Breast epithelium (tissue), 4 donors: ENCODE measurements at places on chromosomes 11 and 22. TPM values are rescaled to one million over a fixed set of nuclear protein-coding genes. Genes with fewer than 3 reads are reported as not detected.

CRYBB3 gene
- 0.66 TPM for total RNA-seq

GRCh38 chr11:97965849-97966646 lies 1054.7 kb upstream of the CNTN5 start:
- no peaks in the 10 kb centered on the region for H3K36me3 ChIP-seq
- no peak overlapping the region for H3K4me3 ChIP-seq
- H3K27me3 ChIP-seq = no peaks in the 10 kb centered on the region
- DNase-seq = no peak
- H3K4me1 ChIP-seq = no peaks in the 10 kb centered on the region

CDC42EP2 gene
- 13.4 TPM for total RNA-seq

DNA sequence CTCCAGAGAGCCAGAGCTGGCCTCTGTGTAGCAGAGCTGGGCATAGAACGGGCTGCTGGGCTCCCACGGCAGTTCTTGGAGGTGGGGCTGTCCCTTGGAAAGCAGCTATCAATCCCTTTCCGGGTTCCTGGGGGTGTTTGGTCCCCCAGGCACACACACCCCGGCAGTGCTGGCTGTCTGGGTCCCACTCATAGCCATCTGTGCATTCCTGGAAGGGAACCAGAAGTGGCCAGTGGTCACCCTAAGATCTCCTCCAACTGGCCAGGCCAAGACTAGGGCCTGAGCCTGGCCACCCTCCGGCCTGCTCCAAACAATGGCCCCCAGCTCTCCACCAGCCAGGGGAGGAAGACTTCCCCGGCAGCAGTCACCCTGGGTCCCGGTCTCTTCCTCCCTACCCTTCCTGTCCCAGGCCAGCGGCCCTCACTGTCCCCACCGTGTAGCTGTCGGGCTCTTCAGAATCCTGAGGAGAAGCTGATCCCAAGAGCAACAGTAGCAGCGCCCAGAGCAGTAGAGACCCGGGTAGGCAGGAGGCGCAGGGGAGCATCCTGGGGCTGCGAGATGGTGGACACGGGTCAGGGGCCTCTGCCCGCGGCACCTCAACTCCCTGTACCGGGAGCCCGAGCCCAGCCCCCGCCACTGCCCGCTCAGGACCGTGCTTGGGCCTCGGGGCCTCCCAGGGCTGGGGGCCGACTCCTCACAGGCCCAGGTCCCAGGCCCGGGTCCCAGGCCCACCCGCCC lies 620 bp downstream of the EFEMP2 start:
- H3K36me3 ChIP-seq = no peaks in the 10 kb centered on the region
- H3K4me3 ChIP-seq = peak overlapping the region; percentile 88
- H3K4me1 ChIP-seq = no peaks in the 10 kb centered on the region
- no peaks in the 10 kb centered on the region for H3K27me3 ChIP-seq
- no peak for DNase-seq
- H3K27ac ChIP-seq = peak overlapping the region; percentile 88

MS4A6E gene
- total RNA-seq = 2.1 TPM

GRCh38 chr22:39905687-39906086 lies 4.8 kb downstream of the GRAP2 start:
- no peak for DNase-seq
- H3K27me3 ChIP-seq = no peaks in the 10 kb centered on the region
- no peaks in the 10 kb centered on the region for H3K4me1 ChIP-seq
- no peaks in the 10 kb centered on the region for H3K36me3 ChIP-seq
- no peak overlapping the region for H3K27ac ChIP-seq

DNA sequence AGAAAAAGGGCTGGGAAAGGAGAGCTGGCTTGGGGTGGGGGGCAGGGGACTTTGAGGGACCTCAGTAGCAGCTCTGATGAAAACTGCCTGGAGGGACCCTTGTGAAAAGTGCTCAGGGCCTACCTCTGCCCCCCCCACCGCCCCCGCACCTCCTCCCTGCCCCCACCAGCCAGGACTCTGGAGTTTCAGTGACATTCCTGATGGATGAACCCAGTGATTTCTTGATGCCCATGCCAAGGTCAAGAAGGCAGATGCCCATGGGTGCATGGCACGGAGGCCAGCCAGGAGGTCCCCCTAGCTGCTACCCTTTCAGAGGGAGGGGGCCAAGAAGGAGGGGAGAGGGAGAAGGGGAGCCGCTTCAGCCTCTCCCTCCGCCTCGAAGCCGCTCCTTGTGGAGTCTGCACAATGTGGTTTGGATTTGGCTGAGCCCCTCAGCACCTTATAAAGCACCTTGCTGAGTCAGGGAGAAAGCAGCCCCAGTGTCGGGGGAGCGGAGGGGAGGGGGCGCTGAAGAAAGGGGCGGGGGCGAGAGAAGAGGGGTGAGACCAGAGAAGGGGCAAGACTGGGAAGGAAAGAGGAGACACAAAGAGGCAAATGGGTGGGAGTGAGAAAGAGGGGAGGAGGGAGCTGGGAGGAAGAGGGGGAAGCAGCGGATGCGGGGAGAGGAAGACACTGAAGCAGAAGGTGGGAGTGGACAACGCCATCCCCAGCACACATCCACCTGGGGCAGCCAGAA lies 2.1 kb upstream of the CLCF1 start:
- H3K36me3 ChIP-seq = no peaks in the 10 kb centered on the region
- peak overlapping the region; percentile 91 for H3K27ac ChIP-seq
- H3K4me1 ChIP-seq = peaks cover 6% of the 10 kb centered on the region

DNA sequence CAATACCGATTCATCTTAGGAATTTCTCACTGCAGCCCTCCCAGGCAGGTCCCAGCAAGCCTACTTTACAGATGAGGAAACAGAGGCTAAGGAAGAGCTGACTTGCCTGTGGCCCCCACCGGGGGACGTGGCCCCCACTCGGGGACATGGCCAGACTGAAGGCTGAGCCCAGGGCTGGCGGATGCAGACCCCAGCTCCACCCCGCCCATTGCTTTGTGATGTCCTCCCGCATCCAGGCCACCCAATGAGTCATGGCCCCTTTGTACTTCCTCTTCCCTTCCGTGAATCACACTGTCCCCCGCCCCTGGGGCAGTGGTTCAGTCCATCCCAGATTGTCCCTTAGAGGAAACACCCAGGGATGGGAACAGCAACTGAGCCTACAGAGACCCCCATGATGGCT lies 116.0 kb upstream of the ANO1 start:
- H3K4me3 ChIP-seq = no peak overlapping the region
- H3K27ac ChIP-seq = no peak overlapping the region
- no peaks in the 10 kb centered on the region for H3K4me1 ChIP-seq
- no peaks in the 10 kb centered on the region for H3K27me3 ChIP-seq
- DNase-seq = no peak
- H3K36me3 ChIP-seq = no peaks in the 10 kb centered on the region

BRMS1 gene
- 54.3 TPM for total RNA-seq

DNA sequence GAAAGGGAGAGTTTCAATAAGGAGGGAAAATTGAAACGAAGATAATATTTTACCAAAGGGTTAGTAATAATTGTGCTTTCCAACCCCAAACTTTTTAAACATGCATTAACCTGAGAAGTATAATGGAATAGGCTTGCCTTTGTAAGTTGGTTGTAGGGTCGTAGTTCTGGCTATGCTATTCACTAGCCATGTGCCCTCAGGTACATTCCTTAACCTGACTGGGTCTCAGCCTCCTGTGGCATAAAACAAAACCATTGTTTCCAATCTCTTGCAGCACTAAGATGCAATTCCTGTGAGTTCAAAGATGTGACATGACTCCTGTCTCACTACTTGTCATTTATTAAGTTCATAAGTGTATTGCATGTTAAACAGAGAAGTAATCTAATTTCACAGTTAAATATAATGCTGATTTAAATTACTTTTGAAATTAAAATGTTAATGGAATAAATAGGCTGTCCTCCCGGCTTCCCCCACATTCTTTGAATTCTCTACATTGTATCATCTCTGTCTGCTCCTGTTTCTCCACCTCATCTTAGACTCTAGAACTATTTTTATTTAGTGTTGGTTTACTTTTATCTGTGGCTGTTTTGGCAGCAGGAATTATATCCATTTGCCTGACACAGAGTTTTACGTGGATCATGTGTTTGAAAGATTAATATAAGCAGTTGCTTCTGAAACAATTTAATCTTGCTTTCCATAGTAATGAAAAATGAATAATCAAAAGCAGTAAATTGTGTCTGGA lies 216.3 kb downstream of the FAT3 start:
- no peaks in the 10 kb centered on the region for H3K27me3 ChIP-seq
- no peak for DNase-seq
- no peaks in the 10 kb centered on the region for H3K4me1 ChIP-seq
- H3K27ac ChIP-seq = no peak overlapping the region

DNA sequence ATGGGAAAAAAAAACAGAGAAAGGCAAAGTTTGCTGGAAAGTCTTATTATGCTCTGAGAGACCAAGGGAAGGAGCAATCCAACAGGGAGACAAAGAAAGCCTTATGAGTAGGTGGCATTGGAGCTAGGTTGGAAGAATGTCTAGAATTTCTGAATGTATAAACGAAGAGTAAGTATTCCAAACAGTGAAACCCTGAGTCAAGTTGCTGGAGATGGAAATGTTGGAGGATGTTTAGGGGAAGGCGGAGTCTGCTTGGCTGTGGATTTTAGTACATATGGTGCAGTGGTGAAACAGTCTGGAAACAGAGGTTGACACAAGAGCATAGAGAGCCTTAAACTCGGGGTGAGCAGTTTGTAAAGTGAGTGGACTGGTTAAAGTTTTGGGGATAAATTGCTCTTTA lies 314.8 kb upstream of the CADM1 start:
- H3K4me3 ChIP-seq = no peak overlapping the region
- H3K27ac ChIP-seq = no peak overlapping the region
- H3K4me1 ChIP-seq = no peaks in the 10 kb centered on the region
- H3K36me3 ChIP-seq = no peaks in the 10 kb centered on the region
- DNase-seq = no peak
- no peaks in the 10 kb centered on the region for H3K27me3 ChIP-seq

DNA sequence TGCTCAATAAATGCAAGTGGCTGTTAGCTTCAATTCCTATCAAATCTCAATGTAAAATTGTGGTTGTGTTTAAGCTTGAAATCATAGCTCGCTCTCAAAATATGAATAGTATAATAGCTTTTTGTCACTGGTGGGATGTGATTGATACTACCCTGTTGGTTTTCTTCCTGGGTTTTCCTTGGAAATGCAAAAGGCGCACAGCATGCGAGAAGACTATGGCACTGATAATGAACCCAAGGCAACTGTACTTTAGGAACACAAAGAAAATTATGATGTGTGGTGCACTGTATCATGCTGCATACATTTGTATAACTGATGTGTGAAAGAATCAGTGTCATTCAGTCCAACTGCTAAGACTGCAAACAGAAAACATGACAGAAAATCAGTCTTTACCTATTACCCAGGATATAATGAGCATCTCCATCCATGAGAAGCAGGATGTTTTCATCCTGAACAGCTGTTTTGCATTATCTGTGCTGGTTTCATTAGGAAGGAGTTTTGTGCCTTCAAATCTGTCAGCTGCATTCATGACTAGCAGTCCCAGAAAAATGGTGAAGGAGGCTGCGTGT lies 101.2 kb downstream of the TRPC6 start:
- no peaks in the 10 kb centered on the region for H3K4me1 ChIP-seq
- no peaks in the 10 kb centered on the region for H3K27me3 ChIP-seq
- no peak for DNase-seq
- H3K4me3 ChIP-seq = no peak overlapping the region
- no peak overlapping the region for H3K27ac ChIP-seq

- no peak for DNase-seq
- H3K4me3 ChIP-seq = no peak overlapping the region
- no peaks in the 10 kb centered on the region for H3K27me3 ChIP-seq
- H3K27ac ChIP-seq = no peak overlapping the region
- no peaks in the 10 kb centered on the region for H3K36me3 ChIP-seq
Measured at GRCh38 chr11:130381317-130381716, 47.1 kb downstream of the ADAMTS8 start.

TEX12 gene
- total RNA-seq = not detected

MGAT3 gene
- 3.9 TPM for total RNA-seq

MUC2 gene
- not detected for total RNA-seq

- H3K27ac ChIP-seq = no peak overlapping the region
- H3K4me3 ChIP-seq = no peak overlapping the region
- no peaks in the 10 kb centered on the region for H3K36me3 ChIP-seq
Measured at GRCh38 chr22:48333816-48334735, 1493.6 kb downstream of the BRD1 start.

DNA sequence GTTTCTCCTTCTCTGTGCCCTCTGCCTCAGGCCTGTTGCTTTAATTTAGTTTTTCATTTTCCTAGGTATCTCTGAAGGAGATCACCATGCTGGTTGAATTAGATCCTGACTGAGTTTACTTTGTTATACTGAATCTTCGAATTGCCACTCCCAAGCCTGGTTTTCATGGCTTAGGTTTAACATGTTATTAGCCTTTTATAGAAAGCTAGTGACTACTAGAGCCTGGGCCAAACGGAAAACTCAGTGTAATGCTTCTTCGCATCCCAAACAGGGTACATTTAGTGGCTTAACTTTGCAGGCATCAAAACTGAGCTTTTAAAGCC lies 3.6 kb downstream of the CRKL start:
- no peaks in the 10 kb centered on the region for H3K27me3 ChIP-seq
- no peak overlapping the region for H3K27ac ChIP-seq
- H3K4me3 ChIP-seq = peak overlapping the region; percentile 100
- DNase-seq = no peak

SCN4B gene
- total RNA-seq = 3.7 TPM

DNA sequence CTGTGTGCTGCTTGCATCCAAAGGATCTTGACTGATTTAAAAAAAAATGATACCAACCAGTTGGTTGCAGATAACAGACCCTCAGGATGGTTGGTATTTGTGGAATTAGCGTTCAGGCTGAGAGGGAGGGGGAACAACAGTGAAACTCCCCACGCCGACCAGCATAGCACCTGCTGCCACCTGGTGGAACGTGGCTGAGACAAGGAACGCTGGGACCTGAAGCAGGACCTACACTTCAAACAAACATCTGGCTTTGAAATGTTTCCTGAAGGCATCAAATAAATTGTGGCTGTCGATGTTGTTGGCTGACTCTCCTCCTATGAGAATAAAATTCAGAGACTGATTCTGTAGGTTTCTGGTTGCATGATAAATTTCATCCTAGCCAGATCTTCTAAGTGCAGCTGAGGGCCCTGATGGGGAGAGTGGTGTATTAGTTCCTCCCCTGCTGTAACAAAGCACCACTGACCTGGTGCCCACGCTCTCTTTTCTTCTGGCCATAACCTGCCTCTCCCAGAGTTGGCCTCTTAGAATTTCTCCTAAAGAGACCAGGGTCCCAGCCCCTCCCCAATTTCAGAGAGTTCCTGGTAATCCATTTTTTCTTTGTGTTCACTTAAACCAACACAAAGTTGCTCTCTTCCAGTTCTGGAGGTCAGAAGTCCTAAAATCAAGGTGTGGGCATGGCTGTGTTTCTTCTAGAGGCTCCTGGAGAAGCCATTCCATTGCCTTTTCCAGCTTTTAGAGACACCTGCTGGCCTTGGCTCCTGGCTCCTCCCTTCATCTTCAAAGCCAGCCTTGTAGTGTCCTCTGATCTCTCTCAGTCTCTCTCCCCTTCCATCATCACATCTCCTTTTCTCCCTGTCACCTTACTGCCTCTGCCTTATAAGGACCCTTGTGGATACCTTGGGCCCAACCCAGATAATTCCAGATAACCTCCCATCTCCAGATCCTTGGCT lies 17.3 kb downstream of the APOL2 start:
- H3K4me3 ChIP-seq = no peak overlapping the region
- H3K36me3 ChIP-seq = no peaks in the 10 kb centered on the region
- no peak for DNase-seq
- H3K27ac ChIP-seq = no peak overlapping the region
- H3K4me1 ChIP-seq = no peaks in the 10 kb centered on the region
